ENCODE measurements at places on chromosomes 12 and 14.
A peak's percentile ranks its signal among the peaks of the same experiment; 100 is the strongest.

- no peak for DNase-seq
Measured at GRCh38 chr14:79552778-79553177, 658.5 kb downstream of the DIO2 start.

GRCh38 chr12:123433615-123434014, 2.9 kb downstream of the RILPL2 start:
- no peak for DNase-seq

DNA sequence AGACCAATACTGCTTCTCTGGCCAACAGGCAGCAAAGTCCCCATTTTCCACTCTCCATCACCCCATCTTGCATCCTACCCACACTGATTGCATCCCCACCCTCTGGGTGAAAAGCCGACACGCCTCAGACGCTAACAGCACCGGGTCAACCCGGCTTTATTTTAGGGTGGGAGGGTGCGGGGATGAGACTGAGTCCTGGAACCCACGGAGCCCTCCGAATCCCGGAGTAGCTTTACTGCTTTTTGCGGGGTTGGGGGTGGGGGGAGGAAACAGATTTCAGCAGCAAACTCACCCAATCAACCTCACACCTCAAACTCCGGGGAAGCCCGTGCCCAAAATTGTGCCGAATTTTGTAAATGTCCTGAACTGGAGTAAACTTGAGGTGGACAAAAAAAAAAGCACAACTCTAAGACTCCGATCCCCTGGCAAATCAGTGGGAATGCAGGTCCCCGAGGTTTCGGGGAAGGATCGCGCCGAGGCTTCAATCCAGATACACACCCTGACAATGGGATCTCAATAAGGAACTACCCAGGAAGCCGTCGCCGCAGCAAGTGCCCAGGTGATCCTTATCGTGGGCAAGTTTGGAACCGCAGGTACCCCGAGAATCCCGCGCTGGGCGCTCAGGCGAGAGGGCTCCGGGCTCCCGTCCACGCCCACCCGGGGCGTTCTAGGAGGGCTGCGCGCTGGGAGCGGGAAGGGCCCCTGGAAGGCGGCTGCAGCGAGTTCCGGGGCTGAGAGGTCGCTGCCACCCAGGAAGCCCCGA, 1.1 kb downstream of the GCH1 start:
- DNase-seq, result no peak

DNA sequence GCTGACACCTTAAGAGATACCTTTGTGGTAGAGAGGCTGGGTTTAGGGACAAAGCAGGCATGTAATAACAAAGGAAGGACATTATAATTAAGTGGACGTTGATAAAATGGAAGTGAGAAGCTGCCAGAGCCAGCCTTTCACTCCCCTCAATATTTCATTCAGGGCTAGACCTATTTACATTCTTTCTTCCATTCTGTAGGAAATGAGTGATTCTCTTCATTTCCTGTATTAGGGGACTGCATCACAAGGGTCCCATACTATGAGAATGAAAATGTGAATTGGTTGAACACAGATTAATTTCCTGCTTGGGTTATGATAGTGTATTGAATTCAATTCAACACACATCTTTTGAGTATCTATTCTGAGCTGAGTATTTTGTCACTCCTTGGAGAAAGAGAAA, 143.0 kb downstream of the OTOGL start:
- DNase-seq, result no peak

DNA sequence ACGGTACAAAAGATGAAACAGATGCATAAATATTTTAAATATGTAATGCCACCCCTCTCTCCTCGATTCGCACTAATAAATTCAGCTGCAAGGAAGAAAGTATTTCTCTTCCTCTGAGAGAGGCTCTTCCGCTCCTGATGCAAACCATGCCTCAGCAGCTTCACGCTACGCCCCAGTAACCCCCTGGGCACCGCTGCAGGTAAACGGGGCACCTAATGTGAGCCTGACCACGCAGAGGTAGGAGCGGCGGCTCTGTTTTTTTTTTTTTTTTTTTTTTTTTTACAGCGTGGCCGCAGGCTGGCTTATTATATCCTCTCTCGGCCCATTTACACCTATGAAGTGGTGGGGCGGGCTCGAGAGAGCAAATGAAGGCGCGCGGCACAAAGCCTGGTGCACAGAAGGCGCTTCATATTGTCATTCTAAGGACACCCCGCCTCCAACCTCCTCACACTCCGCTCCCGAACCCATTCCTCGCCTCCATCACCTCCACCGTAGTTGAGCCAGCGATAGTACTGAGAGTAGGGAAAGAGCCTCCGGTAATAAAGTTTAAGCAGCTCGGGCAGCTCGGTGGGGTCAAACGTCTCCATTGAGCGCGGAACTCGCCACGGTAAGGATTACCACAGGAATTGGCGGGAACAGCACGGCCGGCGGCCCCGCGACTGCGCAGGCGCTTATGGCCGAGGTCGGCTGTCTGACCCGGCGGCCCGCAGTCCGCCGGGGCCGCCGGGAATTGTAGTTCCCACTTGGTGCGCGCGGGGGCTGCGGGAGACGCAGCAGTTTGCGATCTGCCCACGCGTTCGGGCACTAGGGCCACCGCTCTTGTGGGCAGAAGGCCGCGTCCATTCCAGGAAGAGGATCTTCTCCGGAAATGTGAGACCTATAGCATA, at the start of gene PRIM1:
Gene PRIM1, minus strand, starts transcription at position 612 of the 887 bp plus-strand sequence. Its CDS starts 25 bp downstream, at position 587.
- DNase-seq, result peak; percentile 90
